Activated CD4-positive, alpha-beta T cell treated with anti-CD3 and anti-CD28 coated beads, Interleukin-2, amount 10 ng/mL, durations not matched to agents 7 days and 5 days (primary cell): ENCODE measurements at places on chromosomes 1 and 21.

DNA sequence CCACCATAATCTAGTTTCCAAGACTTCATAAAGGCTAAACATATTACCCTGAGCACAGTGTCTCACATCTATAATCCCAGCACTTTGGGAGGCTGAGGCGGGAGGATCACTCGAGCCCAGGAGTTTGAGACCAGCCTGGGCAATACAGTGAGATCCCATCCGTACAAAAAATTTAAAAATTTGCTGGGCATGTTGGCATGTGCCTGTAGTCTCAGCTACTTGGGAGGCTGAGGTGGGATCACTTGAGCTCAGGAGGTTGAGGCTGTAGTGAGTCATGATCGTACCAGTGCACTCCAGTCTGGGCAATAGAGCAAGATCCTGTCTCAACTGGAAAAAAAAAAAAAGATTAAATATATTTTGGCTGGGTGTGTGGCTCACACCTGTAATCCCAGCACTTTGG lies 90.1 kb downstream of the PTPN14 start:
- H3K4me3 ChIP-seq = no peak overlapping the region
- no peaks in the 10 kb centered on the region for H3K4me1 ChIP-seq

- peaks cover 5% of the 10 kb centered on the region for H3K4me1 ChIP-seq
- H3K27ac ChIP-seq = no peak overlapping the region
- H3K4me3 ChIP-seq = no peak overlapping the region
- no peak for DNase-seq
- peaks cover 8% of the 10 kb centered on the region for H3K27me3 ChIP-seq
These were observed 15.9 kb downstream of the SHISA4 start for GRCh38 chr1:201904579-201904978.

- H3K27ac ChIP-seq = no peak overlapping the region
- H3K27me3 ChIP-seq = peaks cover 1% of the 10 kb centered on the region
- no peaks in the 10 kb centered on the region for H3K36me3 ChIP-seq
- H3K4me3 ChIP-seq = no peak overlapping the region
- H3K4me1 ChIP-seq = no peaks in the 10 kb centered on the region
These were observed 48.6 kb downstream of the GNG12 start for GRCh38 chr1:67784545-67785186.

GRCh38 chr1:15738416-15739113 lies 2.5 kb downstream of the SLC25A34 start:
- H3K27me3 ChIP-seq = no peaks in the 10 kb centered on the region
- H3K27ac ChIP-seq = no peak overlapping the region
- H3K4me1 ChIP-seq = peaks cover 5% of the 10 kb centered on the region
- no peaks in the 10 kb centered on the region for H3K36me3 ChIP-seq
- no peak overlapping the region for H3K4me3 ChIP-seq

DNA sequence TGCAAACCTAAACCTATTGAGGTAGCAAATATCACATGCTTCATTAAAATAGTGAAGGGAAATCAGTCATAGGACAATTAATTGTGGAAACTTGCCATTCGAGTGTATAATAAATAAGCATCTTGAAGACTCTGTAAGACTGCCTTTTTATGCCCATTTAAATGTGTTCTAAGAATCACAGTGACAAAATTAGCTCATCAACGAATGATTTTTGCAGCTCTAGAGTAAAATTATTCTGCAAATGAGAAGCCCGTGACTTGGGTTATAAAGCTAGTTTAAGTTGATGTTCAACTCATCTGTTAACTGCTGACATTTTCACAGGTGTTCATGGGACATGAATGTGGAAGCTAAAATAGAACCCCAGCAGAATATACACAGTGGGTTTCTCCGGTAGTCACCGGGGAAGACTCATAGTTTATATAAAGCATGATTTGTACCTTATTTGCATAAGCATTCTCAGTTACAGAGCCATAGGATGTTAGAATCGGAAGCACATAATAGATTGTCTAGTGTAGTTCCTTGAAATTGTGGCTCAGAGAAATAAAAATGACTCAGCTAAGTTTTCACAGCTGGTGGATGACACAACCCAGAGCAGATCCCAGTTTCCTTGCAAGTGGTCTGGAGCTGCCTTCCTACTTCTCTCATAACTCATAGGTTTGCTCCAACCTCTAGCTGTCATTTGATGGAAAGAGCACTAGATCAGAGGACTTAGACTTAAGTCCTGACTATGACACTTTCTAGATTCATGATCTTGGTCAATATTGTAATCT lies 107.3 kb downstream of the UCHL5 start:
- no peaks in the 10 kb centered on the region for H3K36me3 ChIP-seq
- H3K27me3 ChIP-seq = no peaks in the 10 kb centered on the region
- no peak for DNase-seq
- no peak overlapping the region for H3K4me3 ChIP-seq

- peaks cover 90% of the 10 kb centered on the region for H3K4me1 ChIP-seq
- H3K4me3 ChIP-seq = no peak overlapping the region
- no peak overlapping the region for H3K27ac ChIP-seq
These were observed 27.9 kb upstream of the ABCG1 start for GRCh38 chr21:42191064-42191463.

GRCh38 chr1:197750366-197750765 lies 24.9 kb downstream of the DENND1B start:
- DNase-seq = no peak
- H3K4me1 ChIP-seq = peaks cover 12% of the 10 kb centered on the region
- no peak overlapping the region for H3K27ac ChIP-seq
- H3K4me3 ChIP-seq = no peak overlapping the region
- peaks cover 40% of the 10 kb centered on the region for H3K36me3 ChIP-seq

DNA sequence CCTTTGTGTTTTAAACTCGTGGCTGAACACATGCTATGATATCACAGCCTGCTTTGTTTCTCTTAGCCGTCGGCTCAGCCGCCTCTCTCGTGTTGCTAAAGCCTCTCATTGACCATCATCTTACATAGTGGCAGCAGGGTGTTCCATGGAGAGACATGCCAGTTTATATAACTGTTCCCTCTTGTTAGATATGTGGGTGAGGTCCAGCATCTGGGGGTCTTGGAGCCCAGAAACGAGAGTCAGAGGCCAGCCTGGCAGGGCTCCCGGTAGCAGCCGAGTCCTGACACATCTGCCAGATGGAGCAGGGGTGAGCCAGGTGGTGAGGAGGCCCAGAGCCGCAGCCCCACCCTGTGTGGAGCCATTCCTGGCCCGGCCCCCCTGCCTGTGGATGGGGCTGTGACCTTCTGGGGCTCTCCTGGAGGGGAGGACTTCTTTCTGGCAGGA lies 11.9 kb downstream of the PODN start:
- H3K27ac ChIP-seq = no peak overlapping the region
- no peak overlapping the region for H3K4me3 ChIP-seq
- no peaks in the 10 kb centered on the region for H3K36me3 ChIP-seq
- no peaks in the 10 kb centered on the region for H3K4me1 ChIP-seq
- H3K27me3 ChIP-seq = no peaks in the 10 kb centered on the region

GRCh38 chr1:36415661-36416326 lies 18.1 kb upstream of the LSM10 start:
- no peaks in the 10 kb centered on the region for H3K36me3 ChIP-seq
- H3K27ac ChIP-seq = no peak overlapping the region
- H3K27me3 ChIP-seq = no peaks in the 10 kb centered on the region
- no peak for DNase-seq
- H3K4me3 ChIP-seq = no peak overlapping the region

DNA sequence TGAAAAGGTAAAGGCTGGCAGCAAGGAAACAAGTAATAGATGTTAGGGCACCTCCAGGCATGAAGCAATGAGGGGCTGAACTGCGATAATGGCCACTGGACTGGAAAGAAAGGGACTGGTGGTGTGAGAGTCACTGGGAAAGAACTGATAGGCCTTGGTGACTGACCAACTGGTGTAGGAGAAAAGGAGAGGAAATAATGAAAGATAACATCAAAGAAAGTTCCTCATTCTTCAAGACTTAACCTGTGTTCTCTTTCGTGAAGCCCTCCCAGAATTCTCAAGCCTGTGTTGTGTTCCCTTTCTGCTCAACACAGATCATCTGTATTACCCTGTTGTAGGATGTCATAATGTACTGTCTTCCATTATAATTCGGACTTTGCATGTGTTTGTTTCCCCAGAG lies 20.9 kb upstream of the SNX27 start:
- no peak overlapping the region for H3K4me3 ChIP-seq
- peaks cover 11% of the 10 kb centered on the region for H3K4me1 ChIP-seq
- H3K27ac ChIP-seq = no peak overlapping the region

- no peak overlapping the region for H3K4me3 ChIP-seq
- no peak for DNase-seq
- no peaks in the 10 kb centered on the region for H3K27me3 ChIP-seq
- no peak overlapping the region for H3K27ac ChIP-seq
These were observed 72.0 kb downstream of the SLC66A1 start for GRCh38 chr1:19384113-19384512.

DNA sequence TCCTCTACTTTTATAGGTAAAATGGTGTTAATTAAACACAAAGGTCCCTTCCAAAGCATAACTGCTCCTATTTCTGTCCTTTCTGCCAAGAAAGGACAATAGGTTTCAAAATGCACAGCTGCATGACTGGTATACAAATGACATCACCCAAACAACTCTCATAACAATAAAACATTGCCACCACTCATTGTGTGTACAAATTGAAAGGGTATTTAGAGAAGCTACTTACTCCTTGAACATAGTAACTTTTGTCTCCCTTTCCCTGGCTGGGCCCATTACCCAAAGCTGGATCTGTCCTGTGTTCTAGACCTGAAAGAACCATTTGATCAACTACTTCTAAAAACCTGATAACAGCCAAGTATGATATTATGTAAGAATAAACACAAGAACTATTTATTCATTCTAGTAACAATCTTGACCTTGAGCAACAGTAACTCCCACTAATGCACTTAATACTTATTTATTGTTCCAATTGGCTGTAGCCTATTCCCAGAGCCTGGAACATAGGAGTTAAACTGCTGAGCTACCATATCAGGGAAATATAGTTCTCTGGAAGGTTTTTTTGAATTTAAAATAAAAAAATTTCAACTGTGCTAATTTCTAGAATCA lies 38.2 kb downstream of the TTLL7 start:
- no peak for DNase-seq
- H3K4me1 ChIP-seq = no peaks in the 10 kb centered on the region
- H3K27me3 ChIP-seq = peaks cover 13% of the 10 kb centered on the region

- H3K36me3 ChIP-seq = no peaks in the 10 kb centered on the region
- H3K4me3 ChIP-seq = no peak overlapping the region
- DNase-seq = peak; percentile 65
- no peaks in the 10 kb centered on the region for H3K4me1 ChIP-seq
- H3K27me3 ChIP-seq = no peaks in the 10 kb centered on the region
These were observed 24.0 kb downstream of the QSOX1 start for GRCh38 chr1:180178511-180179161.

DNA sequence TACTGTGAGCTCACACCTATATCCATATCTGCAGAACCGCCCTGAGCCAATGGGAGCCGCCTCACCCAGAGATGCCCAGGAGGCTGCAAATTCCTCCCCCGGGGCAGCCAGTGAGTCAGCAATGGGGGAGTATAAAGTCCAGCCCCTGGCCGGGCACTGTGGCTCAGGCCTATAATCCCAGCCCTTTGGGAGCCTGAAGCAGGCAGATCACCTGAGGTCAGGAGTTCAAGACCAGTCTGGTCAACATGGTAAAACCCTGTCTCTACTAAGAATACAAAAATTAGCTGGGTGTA lies 5.0 kb upstream of the CLCNKB start:
- no peak for DNase-seq
- H3K36me3 ChIP-seq = no peaks in the 10 kb centered on the region
- H3K27me3 ChIP-seq = no peaks in the 10 kb centered on the region
- H3K4me3 ChIP-seq = no peak overlapping the region
- no peaks in the 10 kb centered on the region for H3K4me1 ChIP-seq

DNA sequence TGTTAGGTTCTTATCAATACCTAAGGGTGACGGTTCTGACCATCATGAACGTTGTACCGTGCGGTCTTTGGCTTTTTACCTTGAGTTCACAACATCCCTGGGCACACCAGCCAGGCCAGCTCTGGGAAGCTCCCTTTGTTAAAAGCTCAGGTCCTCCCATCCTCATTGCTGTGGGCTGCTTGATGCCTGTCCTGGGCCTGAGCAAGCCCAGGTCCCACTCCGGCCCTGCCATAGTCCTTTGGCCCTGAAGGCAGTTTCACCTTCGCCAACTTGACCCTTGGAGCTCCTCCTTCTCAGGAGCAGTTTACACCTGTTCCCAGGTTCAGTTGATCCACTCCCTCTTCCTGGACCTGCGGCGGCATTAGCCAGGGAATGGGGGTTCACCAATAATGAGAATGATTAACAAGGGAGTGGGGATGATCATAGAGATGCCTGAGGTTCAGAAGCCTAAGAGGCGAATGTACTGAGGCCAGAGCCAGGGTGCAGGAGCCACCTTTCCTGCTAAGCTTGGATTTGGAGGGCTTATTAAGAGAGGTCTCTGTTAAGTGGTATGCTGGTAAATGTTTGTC lies 40.2 kb downstream of the DHCR24 start:
- H3K27me3 ChIP-seq = no peaks in the 10 kb centered on the region
- no peak overlapping the region for H3K27ac ChIP-seq
- H3K36me3 ChIP-seq = peaks cover 18% of the 10 kb centered on the region
- no peak overlapping the region for H3K4me3 ChIP-seq
- DNase-seq = no peak

GRCh38 chr1:44826375-44827196 lies 16.5 kb downstream of the PTCH2 start:
- peak overlapping the region; percentile 36 for H3K27ac ChIP-seq
- no peak for DNase-seq
- peaks cover 10% of the 10 kb centered on the region for H3K4me1 ChIP-seq
- H3K36me3 ChIP-seq = no peaks in the 10 kb centered on the region

GRCh38 chr1:172826096-172826741 lies 167.3 kb downstream of the FASLG start:
- peaks cover 20% of the 10 kb centered on the region for H3K27me3 ChIP-seq
- H3K27ac ChIP-seq = no peak overlapping the region
- H3K4me3 ChIP-seq = no peak overlapping the region
- peaks cover 7% of the 10 kb centered on the region for H3K4me1 ChIP-seq

- H3K4me3 ChIP-seq = no peak overlapping the region
- no peaks in the 10 kb centered on the region for H3K27me3 ChIP-seq
- H3K4me1 ChIP-seq = peaks cover 93% of the 10 kb centered on the region
- H3K27ac ChIP-seq = peak overlapping the region; percentile 67
- H3K36me3 ChIP-seq = peaks cover 56% of the 10 kb centered on the region
These were observed 3.7 kb downstream of the MX2 start for GRCh38 chr21:41365377-41366107.

DNA sequence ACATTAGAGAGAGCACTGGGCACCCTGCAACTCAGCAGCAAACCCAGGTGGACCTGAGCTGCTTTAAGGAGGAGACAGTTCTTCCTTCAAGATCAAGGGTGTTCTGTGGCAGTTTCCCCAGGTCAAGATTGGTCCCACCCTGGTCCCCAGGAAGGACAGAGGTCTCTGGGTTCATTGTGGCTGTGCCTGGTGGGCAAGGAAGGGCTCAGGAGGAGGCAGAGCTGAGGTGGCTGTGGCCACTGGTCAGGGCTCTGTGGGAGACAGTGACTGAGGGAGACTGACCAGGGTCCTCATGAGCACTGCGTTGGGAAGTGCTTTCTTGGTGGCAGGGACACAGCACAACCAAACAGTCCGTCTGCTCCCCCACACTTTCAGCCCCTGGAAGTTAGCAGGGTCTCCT lies 141.3 kb downstream of the FCRL5 start:
- no peak overlapping the region for H3K27ac ChIP-seq
- H3K27me3 ChIP-seq = peaks cover 2% of the 10 kb centered on the region
- H3K4me1 ChIP-seq = peaks cover 4% of the 10 kb centered on the region
- DNase-seq = no peak
- no peaks in the 10 kb centered on the region for H3K36me3 ChIP-seq
